ENCODE measurements at places on chromosomes 3 and 15. TPM values are rescaled to one million over a fixed set of nuclear protein-coding genes. Genes with fewer than 3 reads are reported as not detected.

DNA sequence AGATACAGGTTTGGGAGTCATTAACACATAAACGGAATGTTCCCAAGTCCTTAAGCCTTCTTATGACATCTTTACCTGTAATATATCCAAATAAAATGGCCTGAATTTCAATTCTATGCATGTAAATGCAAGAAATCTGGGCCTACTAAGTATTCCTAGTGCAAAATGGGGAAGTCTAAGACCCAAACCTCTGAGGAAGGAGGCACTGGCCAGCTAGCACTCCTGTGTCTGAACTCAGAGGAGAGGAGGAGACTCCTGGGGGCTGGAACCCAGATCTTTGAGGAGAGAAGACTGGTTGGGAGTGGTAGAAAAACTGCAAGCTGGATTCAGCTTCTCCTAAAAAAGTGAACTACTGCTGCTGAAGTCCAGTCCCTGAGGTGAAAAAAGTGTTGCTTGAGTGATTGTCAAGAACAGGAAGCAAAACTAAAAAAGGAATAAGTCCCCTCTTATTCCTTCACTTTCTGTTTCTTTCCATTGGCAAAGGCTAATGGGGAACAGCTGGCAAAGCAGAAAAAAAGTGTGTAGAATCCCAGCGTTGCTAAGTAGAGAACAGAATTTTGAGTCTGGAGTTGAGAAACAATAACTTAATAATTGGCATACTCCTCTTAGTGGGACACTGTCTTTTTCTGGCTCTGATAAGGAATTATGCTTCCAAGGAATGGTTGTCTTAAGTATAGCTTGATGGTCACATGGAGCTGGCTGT is 54.8 kb upstream of the ATP2C1 start:
- H3K4me1 ChIP-seq, result peaks cover 11% of the 10 kb centered on the region
- DNase-seq, result peak; percentile 76
- H3K4me3 ChIP-seq, result no peak overlapping the region

GRCh38 chr15:56205061-56205876 is 38.4 kb downstream of the RFX7 start:
- H3K27ac ChIP-seq, result no peak overlapping the region
- H3K27me3 ChIP-seq, result no peaks in the 10 kb centered on the region
- H3K4me3 ChIP-seq, result no peak overlapping the region

- H3K36me3 ChIP-seq, result peaks cover 2% of the 10 kb centered on the region
- no peak overlapping the region for H3K27ac ChIP-seq
- no peak for DNase-seq
- H3K4me3 ChIP-seq, result no peak overlapping the region
- no peaks in the 10 kb centered on the region for H3K27me3 ChIP-seq
Observed at GRCh38 chr3:64381367-64381766, 156.1 kb upstream of the PRICKLE2 start.

GRCh38 chr3:83321891-83322290 is 1560.4 kb upstream of the GBE1 start:
- no peaks in the 10 kb centered on the region for H3K27me3 ChIP-seq
- H3K36me3 ChIP-seq, result no peaks in the 10 kb centered on the region
- no peak overlapping the region for H3K27ac ChIP-seq
- DNase-seq, result no peak

GRCh38 chr15:40343512-40343911 is 2.8 kb upstream of the CCDC9B start:
- H3K4me1 ChIP-seq, result peaks cover 16% of the 10 kb centered on the region
- no peak for DNase-seq
- no peaks in the 10 kb centered on the region for H3K36me3 ChIP-seq
- no peak overlapping the region for H3K4me3 ChIP-seq
- H3K27me3 ChIP-seq, result no peaks in the 10 kb centered on the region

DNA sequence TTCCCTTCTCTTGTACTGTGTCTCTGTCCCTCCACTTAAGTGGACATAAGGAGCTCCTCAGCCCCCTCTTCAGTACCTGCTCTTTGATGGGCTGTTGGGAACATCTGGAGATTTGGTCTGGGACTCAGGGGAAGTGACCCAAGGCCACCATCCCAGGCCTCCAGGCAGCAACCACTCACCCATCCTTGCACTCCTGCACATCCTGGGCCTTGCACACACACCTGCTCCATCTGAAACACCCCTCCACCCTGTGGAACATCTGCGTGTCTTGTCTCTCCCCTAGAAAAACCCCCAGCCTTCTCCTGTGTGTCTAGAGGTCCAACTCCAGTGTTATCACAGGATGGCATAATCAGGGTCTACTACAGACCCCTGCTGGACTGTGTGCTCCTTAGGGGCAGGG is 74.3 kb downstream of the ABTB1 start:
- H3K4me3 ChIP-seq, result no peak overlapping the region
- DNase-seq, result no peak
- H3K36me3 ChIP-seq, result no peaks in the 10 kb centered on the region
- peak overlapping the region; percentile 44 for H3K27ac ChIP-seq
- peaks cover 10% of the 10 kb centered on the region for H3K4me1 ChIP-seq

DNA sequence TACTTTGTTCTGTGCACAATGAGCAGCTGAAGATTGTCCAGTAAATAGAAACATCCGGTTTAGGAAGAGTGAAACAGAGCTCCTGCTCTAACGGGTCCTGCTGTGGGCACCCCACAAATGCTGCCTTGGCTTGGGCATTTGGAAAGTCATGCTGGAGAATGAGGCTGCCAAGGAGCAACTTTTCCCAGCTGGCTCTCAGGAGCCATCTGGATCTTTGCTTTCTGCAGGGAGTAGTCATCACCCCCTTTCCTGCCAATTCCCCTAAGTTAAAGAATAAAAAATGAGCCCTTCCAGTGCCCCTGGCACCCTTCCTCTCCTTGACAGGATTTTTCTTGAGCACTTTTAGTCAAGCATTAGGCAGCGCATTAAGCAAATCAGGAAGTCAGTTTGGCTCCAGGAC is 90.0 kb downstream of the FAM43A start:
- H3K4me1 ChIP-seq, result no peaks in the 10 kb centered on the region
- no peaks in the 10 kb centered on the region for H3K36me3 ChIP-seq
- DNase-seq, result no peak
- H3K4me3 ChIP-seq, result no peak overlapping the region

- no peak overlapping the region for H3K27ac ChIP-seq
- H3K4me3 ChIP-seq, result no peak overlapping the region
- peaks cover 11% of the 10 kb centered on the region for H3K36me3 ChIP-seq
- H3K4me1 ChIP-seq, result peaks cover 3% of the 10 kb centered on the region
Observed at GRCh38 chr3:53192608-53193007, 31.6 kb downstream of the PRKCD start.

IMPDH2 gene
- total RNA-seq, result 166 TPM

SH2D7 gene
- total RNA-seq, result not detected

UROC1 gene
- total RNA-seq, result 0.21 TPM

RHOV gene
- total RNA-seq, result 2.1 TPM
